ENCODE measurements at places on chromosomes 11 and 22.

- DNase-seq = no peak
Observed at GRCh38 chr11:132714859-132715440, 817.4 kb downstream of the OPCML start.

DNA sequence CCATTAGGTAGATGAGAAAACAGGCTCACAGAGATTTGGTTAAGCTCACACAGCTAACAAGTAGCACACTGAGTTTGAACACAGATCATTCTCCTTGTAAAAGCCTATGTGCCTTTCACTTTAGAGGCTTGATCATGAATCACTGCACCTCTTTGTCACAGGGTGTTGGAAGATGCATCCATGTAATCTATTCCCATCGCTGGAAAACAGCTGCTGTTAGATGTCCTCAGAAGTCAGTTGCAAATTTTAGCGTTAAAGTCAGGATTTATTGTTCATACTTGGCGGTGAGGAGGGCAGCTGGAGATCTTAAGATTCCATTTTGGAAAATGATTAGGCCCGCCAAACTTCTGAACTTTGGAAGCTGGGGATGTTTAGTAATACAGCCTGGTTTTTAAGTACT is 2.6 kb downstream of the CNTF start:
- no peak for DNase-seq

DNA sequence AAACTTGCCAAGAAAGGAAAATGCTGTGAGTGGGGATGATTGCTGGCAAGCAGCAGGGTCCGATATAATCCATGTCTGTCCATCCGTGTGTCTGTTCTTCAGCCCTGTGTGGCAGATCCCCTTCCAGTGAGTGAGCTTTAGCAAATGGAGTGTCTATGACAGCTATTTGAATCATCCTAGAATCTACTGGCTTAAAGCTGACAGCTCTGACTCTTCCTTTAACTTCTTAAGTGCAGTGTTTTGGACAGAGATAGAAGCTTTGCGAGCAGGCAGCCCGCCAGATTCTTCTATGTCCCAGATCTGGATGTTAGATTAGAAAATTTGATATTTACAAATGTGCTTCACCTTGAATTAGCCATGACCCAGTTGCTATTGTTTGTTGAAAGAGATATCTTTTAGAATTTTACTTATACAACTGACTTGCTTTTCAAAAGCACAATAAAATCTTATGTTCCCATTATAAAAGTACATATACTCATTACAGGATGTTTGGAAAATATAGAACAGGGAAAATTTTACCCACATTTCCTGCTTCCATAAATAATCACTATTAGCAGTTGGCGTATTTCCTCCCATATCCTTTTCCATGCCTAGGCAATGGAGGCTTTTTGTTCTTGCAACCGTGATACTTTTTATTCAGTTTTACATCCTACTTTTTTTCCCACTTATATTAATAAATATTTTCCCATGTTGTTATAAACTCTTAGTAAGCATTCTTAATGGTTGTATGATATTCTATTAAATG is 124.5 kb downstream of the COMMD9 start:
- DNase-seq = no peak

DNA sequence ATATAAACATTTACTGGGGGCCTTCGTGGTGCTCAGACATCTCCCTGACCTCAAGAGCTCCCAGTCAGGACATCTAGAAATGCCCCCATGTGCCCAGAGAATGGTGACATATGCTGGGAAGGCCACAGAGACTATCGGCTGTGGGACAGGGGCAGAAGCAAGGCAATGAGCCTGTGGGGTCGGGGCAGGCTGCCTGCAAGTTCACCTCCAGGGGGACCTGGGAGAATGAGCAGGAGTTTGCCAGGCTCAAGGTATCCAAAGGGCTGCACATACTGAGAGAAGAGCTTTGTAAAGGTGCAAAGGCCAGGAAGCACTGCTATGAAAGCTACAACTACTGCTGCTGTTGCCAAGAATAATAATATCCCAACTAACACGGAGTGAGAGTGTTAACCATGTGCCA is 233.9 kb downstream of the TENM4 start:
- no peak for DNase-seq

DNA sequence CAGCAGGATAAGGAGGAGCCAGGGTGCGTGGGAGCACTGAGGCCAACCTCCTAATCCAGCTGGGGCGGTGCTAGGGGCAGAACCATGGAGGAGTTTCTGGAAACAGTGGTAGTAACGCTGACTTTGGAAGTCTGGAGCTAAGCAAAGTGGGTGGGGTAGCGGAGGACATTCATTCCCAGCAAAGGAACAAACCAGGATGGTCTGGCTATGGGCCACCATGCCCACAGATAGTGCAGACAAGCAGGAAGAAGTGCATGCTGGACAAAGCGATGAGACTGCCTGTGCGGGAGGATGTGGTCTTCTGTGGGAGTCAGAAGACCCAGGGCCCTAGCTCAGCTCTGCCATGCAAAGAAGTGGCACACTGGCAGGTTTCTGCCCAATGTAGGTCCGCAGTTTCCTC is 71.6 kb upstream of the CSNK2A3 start:
- no peak for DNase-seq

DNA sequence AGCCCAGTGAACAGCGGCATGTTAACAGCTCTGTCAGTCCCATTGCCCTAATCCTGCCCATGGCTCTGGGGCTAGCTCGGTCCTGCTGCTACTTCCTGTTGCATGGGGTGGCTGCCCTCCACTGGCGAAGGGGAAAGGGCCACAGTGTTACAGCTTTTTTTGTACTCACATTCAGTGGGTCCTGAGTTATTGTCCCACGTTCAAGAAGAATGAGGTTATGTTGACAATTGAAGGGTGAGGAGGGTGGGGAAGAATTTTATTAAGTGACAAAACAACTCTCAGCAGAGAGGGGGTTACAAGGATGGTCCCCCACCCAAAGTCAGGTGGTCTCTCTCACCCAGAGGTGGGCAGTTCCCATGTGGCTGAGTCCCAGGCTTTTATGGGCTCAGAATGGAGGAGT is 17.7 kb upstream of the MS4A7 start:
- DNase-seq = no peak

GRCh38 chr11:82733444-82734119 is at the start of gene FAM181B:
FAM181B (minus strand) TSS chr11:82733864; CDS start chr11:82733729, 135 bp downstream.
- DNase-seq = no peak

- DNase-seq = no peak
Observed at GRCh38 chr11:73528013-73528412, 69.9 kb downstream of the FAM168A start.

DNA sequence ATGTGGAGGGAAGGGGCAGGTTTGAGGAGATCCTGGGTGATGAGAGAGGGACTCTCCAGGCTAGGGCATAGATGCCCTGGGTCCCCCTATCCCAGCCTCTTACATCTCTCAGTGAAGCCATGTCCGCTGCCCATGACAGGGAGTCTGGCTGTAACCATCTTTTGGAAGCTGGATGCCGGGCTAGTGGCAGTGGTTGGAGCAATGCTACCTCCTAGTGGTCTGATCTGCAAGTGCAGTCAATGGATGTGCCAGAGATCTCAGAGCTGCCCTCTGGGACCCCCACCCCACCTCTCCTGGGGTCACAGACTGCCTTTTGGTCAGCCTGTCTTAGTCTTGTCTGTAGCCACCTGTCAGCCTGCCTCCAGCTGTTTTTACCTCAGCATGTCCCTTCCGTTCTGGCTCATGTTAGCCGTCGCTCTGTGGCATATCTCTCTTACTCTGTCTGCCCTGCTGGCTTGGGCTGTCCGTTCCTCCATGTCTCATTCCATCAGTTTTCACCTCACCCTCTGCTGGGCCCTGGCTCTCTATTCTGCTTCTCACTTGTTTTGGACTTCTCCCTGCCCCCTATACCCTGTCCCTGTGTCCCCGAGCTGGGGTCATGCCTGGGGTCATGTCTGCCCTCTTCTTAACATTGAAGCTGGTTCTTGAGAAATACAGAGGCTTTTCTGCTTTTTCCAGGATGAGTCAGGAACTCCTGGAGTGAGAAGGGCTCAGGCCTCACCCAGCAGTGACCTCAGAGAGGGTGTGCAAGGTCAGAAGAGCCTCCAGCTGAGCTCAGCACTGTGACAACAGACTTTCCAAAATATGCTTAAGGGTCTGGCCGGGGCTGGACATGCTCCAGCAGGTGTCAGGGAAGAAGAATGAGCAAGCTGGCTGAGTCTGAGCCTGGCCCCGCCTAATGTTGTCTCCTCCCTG is 52.0 kb upstream of the THY1 start:
- no peak for DNase-seq

DNA sequence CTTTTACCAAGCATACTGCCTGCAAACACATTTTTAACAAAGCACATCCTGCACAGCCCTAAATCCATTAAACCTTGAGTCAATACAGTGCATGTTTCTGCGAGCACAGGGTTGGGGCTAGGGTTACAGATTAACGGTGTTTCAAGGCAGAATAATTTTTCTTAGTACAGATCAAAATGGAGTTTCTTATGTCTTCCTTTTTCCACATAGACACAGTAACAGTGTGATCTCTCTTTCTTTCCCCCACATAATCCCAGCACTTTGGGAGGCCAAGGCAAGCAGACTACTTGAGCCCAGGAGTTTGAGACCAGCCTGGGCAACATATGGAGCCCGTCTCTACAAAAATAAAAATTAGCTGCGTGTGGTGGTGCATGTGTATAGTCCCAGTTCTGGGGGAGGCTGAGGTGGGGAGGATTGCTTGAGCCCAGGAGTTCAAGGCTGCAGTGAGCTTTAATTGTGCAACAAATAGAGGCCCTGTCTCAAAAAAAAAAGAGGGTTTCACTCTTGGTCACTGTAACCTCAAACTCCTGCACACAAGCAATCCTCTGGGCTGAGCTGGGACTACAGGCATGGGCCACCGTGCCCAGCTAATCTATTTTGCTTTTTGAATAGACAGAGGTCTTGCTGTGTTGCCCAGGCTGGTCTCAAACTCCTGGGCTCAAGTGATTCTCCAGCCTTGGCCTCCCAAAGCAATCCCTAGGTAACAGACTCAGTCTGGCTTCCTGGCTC is 19.7 kb upstream of the SLC3A2 start:
- no peak for DNase-seq

GRCh38 chr11:119599864-119600541 is 129.0 kb downstream of the NECTIN1 start:
- no peak for DNase-seq

GRCh38 chr11:65274735-65275682 is 13.2 kb downstream of the POLA2 start:
- no peak for DNase-seq

DNA sequence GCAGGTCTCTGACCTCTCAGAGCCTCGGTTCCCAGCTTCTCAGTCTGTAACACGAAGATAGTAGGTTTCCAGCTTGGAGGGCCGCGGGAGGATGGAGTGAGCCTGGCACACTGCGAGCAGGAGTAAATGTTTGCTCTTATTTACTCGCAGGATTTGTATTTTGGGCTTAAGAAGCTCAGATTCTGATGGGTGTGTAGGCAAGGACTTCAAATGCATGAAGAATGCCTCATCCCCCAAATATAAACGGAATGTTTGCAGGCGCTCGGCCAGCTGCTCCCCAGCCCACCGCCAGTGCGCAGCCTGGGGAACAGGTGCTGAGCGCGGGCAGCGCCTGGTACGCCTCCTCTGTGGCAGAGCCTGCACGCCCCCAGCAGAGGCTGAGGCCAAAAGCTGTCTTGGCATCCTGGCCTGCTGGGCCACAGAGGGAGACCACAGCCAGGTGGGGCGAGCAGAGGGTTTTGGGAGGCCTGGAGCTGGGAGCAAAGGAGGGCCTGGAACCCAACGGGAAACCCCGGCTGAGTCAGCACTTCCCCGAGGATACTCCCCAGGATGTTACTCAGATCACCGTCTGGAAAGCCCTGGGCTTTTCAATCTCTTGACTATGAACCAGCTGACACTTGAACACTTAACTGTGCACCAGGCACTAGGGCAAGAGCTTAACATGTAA is 9.4 kb downstream of the EHD1 start:
- no peak for DNase-seq

DNA sequence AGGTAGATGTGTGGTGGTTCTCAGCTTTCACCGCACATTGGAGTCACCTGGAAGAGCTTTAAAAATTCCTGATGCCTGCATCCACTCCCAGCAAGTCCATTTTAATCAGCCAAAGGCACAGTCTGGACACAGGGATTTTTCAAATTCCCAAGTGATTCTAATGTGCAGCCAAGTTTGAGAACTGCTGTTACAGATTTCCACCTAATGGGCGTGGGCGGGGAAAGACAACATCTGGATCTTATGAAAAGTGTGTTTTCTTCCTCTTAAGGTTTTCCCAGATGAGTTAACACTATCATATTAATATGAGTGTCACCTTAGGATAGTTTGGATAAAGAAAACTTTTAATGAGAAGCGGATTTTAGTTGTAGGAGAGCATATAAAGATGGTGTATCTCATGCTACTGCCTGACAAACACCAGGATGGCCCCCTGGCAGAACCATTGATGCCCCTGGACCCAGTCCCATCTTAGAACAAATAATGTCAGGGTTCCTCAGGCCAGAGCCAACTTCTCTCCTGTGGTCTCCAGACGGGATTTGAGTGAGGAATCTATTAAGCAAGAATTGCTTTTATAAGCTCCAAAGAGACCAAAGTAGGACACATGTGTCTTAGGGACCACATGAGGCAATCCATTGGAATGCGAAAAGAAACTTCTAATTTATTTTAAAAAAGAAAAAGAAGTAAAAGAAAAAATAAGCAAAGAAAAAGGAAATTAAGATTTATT is 31.9 kb downstream of the POU2AF1 start:
- DNase-seq = no peak

- DNase-seq = no peak
Observed at GRCh38 chr22:23604939-23605712, 25.0 kb upstream of the IGLL1 start.

DNA sequence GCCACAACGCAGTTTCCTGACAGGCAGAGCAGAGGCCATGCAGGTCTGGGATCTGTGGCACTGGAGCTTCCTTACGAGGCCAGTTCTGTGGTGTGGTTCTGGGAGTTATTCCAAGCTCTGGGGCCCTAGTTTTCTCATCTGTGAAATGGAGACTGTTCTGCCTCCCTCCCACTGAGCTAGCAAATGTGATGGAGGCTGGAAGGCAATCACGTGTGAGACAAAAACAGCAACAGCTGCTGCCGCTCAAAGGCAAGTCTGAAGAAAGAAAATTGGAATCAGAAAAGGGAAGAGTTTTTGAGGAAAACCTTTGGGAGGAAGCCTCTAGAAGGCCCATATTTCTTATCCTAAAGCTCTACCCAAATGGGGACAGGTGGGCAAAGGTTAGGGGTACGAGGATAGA is 8.3 kb upstream of the RIC3 start:
- no peak for DNase-seq

- no peak for DNase-seq
Observed at GRCh38 chr11:69079661-69080256, 31.0 kb downstream of the TPCN2 start.

- no peak for DNase-seq
Observed at GRCh38 chr11:64206457-64207255, at the start of gene FERMT3. FERMT3 (plus strand) TSS chr11:64206721; CDS start chr11:64207365, 644 bp downstream.

GRCh38 chr11:57458410-57459163 is 1.7 kb upstream of the RTN4RL2 start:
- no peak for DNase-seq

DNA sequence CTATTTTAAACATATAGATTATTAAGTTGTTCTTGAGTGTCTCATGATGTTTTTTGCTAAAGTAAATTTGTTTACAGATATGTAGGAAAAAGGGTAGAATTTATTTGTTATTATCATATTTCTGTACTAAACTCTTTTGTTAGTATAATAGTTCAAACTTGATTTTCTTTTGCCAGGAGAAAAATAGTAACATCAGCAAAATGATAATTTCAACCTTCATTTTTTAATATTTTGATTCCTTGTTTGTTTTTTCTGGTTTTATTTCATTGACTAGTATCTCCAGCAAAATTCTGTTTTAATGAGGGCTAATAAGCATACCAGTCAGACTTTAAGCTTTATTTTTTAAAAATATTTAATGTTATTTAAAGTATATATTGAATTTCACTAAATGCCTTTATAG is 4.0 kb downstream of the OR1S1 start:
- no peak for DNase-seq

Measured in cortex of kidney (tissue), 1 donor.